Suprapubic skin (tissue), 4 donors: ENCODE measurements at places on chromosomes 11 and 22. TPM values are rescaled to one million over a fixed set of nuclear protein-coding genes. Genes with fewer than 3 reads are reported as not detected.

DNA sequence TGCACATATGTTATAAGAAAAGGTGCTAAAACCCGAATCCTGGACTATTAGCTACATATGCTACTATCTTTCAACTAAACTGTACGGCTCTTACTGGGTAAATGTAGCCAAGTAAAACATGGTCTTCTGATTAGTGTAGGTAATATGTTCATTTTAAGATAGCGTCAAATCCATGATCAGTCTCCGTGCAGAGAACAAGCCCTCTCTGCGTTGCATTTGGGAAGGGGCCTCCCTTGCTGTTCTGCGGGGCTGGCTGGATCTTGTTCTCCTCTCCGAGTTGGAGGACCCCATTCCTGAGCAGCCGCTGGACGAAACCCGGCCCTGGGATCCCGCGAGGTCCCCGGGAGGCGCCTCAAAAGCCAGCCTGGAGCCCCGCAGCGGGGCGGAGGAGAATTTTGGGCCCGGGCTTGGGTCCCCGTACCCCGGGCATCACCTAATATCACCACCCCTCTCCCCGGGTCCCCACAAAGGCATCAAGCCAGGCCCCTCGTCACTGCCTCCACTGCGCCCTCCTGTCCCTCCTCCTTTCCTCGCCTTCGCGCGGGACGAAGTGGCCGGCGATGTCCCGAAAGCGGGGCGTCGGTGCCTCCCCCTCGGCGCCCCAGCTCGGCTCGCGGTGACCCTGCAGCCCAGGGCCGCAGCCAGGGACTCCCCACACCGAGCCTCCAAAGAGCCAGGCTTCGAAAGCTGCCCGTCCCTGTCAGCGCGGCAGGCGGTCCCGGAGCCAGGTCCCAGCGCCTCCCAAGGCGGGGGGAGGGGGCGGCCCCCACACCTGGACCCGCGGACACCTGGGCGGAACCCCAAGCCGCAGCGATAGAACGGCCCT, 54.5 kb upstream of the FBXO3 start:
- H3K27ac ChIP-seq: no peak overlapping the region
- H3K36me3 ChIP-seq: no peaks in the 10 kb centered on the region
- DNase-seq: no peak
- H3K4me3 ChIP-seq: peak overlapping the region; percentile 55
- H3K4me1 ChIP-seq: peaks cover 10% of the 10 kb centered on the region
- H3K27me3 ChIP-seq: peaks cover 45% of the 10 kb centered on the region

- no peak overlapping the region for H3K4me3 ChIP-seq
- H3K27ac ChIP-seq: no peak overlapping the region
- H3K36me3 ChIP-seq: no peaks in the 10 kb centered on the region
- peaks cover 21% of the 10 kb centered on the region for H3K27me3 ChIP-seq
- no peak for DNase-seq
Observed at GRCh38 chr22:41561788-41562187, 978 bp downstream of the CSDC2 start.

DNA sequence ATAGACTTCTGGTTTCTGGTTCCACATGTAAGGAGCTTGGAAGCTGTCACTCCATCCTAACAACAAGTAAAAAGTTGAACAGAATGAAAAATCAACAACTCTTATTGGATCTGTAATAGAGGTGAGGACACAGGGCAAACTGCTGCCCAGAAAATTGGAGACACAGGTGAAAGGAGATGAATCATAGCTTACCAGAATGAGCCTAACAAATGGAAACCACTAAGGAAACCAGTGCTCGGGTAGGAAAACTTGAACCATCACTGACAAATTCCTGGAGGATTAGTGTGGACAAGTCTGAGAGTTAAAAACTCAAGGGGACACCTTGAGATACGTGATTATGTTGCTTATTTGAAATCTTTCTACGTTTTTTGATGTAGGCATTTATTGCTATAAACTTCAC, 52.1 kb downstream of the GDPD4 start:
- H3K27ac ChIP-seq: no peak overlapping the region
- no peaks in the 10 kb centered on the region for H3K27me3 ChIP-seq
- DNase-seq: no peak
- H3K36me3 ChIP-seq: no peaks in the 10 kb centered on the region
- no peak overlapping the region for H3K4me3 ChIP-seq
- H3K4me1 ChIP-seq: no peaks in the 10 kb centered on the region

- H3K27me3 ChIP-seq: no peaks in the 10 kb centered on the region
- no peak for DNase-seq
- no peak overlapping the region for H3K4me3 ChIP-seq
- peaks cover 11% of the 10 kb centered on the region for H3K4me1 ChIP-seq
Observed at GRCh38 chr11:62456630-62457029, 37.8 kb downstream of the SCGB1A1 start.

GRCh38 chr11:116257092-116257491, 515.7 kb downstream of the BUD13 start:
- H3K27me3 ChIP-seq: peaks cover 31% of the 10 kb centered on the region
- no peak for DNase-seq
- H3K36me3 ChIP-seq: no peaks in the 10 kb centered on the region
- no peak overlapping the region for H3K4me3 ChIP-seq
- no peak overlapping the region for H3K27ac ChIP-seq

The HBB gene
- total RNA-seq: 45.8 TPM

The CRYAB gene
- 153 TPM for total RNA-seq

DNA sequence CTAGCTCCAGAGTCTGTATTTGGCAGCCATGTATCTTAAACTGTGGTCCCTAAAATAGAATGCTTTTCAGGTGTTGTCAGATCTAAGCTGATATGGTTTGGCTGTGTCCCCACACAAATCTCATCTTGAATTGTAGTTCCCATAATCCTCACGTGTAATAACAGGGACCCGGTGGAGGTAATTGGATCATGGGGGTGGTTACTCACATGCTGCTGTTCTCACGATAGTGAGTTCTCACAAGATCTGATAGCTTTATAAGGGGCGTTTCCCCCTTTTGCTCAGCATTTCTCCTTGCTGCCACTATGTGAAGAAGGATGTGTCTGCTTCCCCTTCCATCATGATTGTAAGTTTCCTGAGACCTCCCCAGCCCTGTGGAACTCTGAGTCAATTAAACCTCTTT, 199.9 kb upstream of the ISX start:
- no peak overlapping the region for H3K4me3 ChIP-seq
- DNase-seq: no peak
- H3K4me1 ChIP-seq: no peaks in the 10 kb centered on the region
- no peaks in the 10 kb centered on the region for H3K36me3 ChIP-seq

DNA sequence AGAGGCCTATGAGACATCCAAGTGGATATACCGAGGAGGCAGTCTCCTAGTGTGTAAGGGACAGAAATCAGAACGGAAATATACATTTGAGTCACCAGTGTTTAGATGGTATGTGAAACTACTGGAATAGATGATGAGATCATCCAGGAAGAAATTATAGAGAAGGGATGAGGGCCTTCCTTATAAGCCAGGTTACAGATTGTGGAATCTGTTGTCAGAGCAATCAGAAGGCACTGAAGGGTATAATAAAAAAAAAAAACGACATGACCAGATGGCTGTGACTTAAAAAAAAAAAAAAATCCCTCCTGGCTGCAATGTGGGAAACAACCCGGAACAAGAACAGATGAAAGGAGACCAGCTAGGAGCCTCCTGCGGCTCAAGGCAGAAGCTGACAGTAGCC, 2.7 kb downstream of the MAJIN start:
- H3K4me1 ChIP-seq: peaks cover 17% of the 10 kb centered on the region
- H3K27ac ChIP-seq: no peak overlapping the region
- H3K36me3 ChIP-seq: no peaks in the 10 kb centered on the region
- DNase-seq: no peak
- H3K4me3 ChIP-seq: no peak overlapping the region
- no peaks in the 10 kb centered on the region for H3K27me3 ChIP-seq

DNA sequence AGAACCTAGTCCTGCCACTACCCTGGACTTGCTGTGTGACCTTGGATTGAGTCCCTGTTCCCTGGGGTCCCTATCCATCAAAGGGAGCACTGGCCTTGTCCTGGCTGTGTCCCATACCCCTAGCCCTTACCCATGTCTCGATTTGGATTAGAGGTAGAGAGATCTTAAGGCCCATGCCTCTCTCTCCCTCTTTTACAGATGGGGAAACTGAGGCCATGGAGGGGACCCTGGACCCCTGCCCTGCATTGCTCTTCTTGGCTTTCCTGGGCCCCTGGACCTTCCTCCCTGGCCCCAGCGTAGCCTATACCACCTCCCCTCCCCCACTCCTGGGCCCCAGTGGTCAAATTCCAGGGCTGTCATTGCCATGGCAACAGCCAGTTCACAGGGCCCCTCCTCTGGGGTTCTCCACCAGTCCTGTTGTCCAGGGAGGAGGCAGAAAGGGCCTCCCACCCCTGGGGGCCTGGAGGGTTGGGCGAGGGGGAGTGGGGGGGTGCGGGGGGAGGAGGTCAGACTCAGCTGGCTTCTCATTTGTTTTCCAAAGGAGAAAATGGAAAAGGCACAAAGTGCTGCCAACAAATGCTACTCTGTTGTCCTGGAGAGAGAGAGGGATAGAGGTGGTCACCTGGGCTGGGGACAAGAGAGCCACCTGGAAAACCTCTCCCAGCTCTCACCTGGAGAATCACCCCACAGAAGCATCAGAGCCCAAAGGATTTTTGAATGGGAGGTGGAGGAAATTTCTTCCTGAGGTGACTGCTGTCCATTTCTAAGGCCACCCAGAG, 23.3 kb downstream of the ARHGEF17 start:
- no peak for DNase-seq
- H3K36me3 ChIP-seq: no peaks in the 10 kb centered on the region
- H3K27ac ChIP-seq: no peak overlapping the region
- H3K4me3 ChIP-seq: no peak overlapping the region
- H3K4me1 ChIP-seq: peaks cover 41% of the 10 kb centered on the region
- H3K27me3 ChIP-seq: no peaks in the 10 kb centered on the region

The PPME1 gene
- total RNA-seq: 31.3 TPM

DNA sequence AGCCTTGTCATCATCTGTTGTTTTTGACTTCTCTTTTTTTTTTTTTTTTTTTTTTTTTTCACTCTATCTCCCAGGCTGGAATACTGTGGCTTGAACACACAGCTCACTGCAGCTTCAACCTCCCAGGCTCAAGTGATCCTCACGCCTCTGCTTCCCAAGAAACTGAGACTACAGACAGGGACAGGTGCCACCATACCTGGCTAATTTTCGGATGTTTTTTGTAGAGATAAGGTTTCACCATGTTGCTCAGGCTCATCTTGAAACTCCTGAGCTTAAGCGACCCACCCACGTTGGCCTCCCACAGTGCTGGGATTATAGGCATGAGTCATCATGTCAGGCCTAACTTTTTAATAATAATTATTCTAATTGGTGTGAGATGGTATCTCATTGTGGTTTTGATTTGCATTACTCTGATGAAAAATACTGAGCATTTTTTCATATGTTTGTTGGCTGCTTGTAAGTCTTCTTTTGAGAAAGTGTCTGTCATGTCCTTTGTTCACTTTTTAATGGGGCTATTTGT, 51.3 kb upstream of the OR9G4 start:
- no peaks in the 10 kb centered on the region for H3K36me3 ChIP-seq
- no peaks in the 10 kb centered on the region for H3K27me3 ChIP-seq
- H3K27ac ChIP-seq: no peak overlapping the region
- no peak overlapping the region for H3K4me3 ChIP-seq
- no peak for DNase-seq

- no peak overlapping the region for H3K4me3 ChIP-seq
- H3K4me1 ChIP-seq: no peaks in the 10 kb centered on the region
- H3K27me3 ChIP-seq: peaks cover 50% of the 10 kb centered on the region
Observed at GRCh38 chr22:37455896-37456295, 28.6 kb upstream of the ELFN2 start.

- H3K36me3 ChIP-seq: no peaks in the 10 kb centered on the region
- no peak overlapping the region for H3K27ac ChIP-seq
- peaks cover 8% of the 10 kb centered on the region for H3K4me1 ChIP-seq
- no peak for DNase-seq
- H3K27me3 ChIP-seq: no peaks in the 10 kb centered on the region
Observed at GRCh38 chr11:20015101-20015500, 145.2 kb downstream of the DBX1 start.

DNA sequence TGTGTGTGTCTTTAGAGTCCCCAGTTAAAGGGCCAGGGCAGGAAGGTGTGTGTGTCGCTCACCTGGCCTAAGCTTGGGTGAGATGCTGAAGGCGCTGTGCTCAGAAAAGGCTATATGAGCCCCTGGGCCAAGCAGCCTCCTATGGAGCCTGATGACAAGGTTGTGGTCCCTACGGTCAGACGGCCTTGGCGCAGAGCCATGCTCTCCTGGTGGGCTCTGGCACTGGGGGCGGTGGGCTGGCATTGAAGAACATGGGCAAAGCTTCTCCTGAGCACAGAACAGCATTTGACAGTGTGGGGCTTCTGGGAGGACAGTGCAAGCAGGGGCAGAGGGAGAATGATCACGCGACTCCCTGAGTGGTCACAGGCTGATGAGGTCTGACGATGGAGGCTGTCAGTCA, 10.7 kb upstream of the LRRC10B start:
- no peaks in the 10 kb centered on the region for H3K4me1 ChIP-seq
- H3K36me3 ChIP-seq: no peaks in the 10 kb centered on the region
- H3K27ac ChIP-seq: no peak overlapping the region

- H3K36me3 ChIP-seq: no peaks in the 10 kb centered on the region
- H3K4me1 ChIP-seq: peaks cover 62% of the 10 kb centered on the region
- H3K27ac ChIP-seq: peak overlapping the region; percentile 83
- H3K4me3 ChIP-seq: peak overlapping the region; percentile 9
- peak; percentile 91 for DNase-seq
- no peaks in the 10 kb centered on the region for H3K27me3 ChIP-seq
Observed at GRCh38 chr22:45997077-45997776, 20.3 kb upstream of the WNT7B start.

The OR52I2 gene
- total RNA-seq: not detected

GRCh38 chr11:2928605-2929530, at the start of gene PHLDA2:
PHLDA2 (minus strand) TSS chr11:2929420; CDS start chr11:2929364, 56 bp downstream.
- H3K4me3 ChIP-seq: peak within 1 kb of the TSS; percentile 68
- H3K4me1 ChIP-seq: peaks cover 62% of the 10 kb centered on the region
- DNase-seq: no peak
- H3K36me3 ChIP-seq: no peaks in the 10 kb centered on the region

The CASP5 gene
- not detected for total RNA-seq

The NXPE4 gene
- total RNA-seq: not detected

DNA sequence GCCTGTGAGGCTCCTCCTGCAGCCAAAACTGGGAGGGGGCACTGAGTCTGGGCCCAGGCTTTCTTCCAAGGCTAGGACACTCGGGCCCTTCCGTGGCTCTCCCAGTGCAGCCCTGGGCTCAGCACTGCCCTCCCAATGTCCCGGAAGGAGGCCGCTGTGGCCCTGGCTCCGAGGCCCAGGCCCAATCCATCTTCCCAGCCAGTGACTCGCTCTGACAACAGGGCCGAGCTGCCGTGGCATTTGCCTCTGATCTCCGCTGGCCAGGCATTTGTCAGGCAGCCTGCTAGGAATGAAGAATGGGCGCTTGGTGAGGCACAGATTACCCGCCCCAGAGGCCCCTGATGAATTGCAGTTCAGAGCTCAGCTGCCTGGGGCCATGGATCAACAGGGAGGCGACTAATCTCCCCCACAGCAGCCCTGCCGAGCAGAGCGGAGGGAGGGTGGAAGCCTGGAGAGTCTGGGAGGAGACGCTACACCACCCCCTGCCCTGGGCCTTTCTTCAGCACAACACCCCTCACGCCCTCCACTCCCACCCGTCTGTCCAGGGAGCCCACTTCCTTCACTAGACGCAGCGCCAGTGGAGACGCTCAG, 8.3 kb downstream of the FXYD2 start:
- H3K27me3 ChIP-seq: no peaks in the 10 kb centered on the region
- H3K27ac ChIP-seq: peak overlapping the region; percentile 38
- H3K4me1 ChIP-seq: peaks cover 36% of the 10 kb centered on the region
- no peak for DNase-seq

The CLTCL1 gene
- 5.6 TPM for total RNA-seq

- no peak for DNase-seq
- no peak overlapping the region for H3K27ac ChIP-seq
- peaks cover 3% of the 10 kb centered on the region for H3K36me3 ChIP-seq
- H3K27me3 ChIP-seq: no peaks in the 10 kb centered on the region
- peaks cover 33% of the 10 kb centered on the region for H3K4me1 ChIP-seq
Observed at GRCh38 chr11:119091178-119091577, 6.5 kb downstream of the HMBS start.
